ENCODE measurements at places on chromosomes 1 and 21.

DNA sequence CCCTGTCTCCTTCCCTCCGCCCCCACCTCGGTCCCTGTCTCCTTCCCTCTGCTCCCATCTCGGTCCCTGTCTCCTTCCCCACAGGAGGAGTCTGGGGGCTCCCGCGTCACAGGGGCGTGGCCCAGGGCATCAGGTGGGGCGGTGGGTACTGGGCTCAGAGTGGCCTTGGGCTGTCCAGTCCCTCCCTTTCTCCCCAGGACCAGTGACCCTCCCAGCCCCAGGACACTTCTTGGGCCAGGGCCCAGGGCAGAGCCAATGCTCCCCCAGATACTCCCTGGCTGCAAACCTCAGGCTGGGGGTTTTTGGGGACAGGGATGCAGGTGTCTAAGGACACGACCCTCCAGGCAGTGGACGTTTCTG lies 6.8 kb upstream of the RNF223 start:
- DNase-seq: no peak

DNA sequence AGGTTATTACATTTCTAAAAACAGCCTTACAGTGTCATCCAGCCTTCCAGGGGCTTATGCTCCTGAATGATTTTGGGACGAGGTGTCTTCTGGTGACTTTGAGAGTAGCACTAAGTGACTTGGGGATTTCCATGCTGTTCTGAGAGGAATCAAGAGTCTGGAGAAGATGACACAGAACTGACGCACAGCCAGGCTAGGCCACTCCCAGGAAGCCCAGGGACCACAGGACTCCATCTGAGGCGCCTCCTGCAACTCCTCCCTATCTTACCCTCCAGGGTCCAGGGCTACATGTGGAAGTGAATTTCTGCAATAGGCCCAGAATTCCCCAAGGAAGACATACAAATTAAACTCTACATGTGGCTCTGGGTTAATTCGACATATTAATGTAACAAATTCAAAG lies 92.5 kb downstream of the SLC25A24 start:
- DNase-seq: no peak

- no peak for DNase-seq
Observed at GRCh38 chr21:45257673-45258341, 29.9 kb downstream of the POFUT2 start.

DNA sequence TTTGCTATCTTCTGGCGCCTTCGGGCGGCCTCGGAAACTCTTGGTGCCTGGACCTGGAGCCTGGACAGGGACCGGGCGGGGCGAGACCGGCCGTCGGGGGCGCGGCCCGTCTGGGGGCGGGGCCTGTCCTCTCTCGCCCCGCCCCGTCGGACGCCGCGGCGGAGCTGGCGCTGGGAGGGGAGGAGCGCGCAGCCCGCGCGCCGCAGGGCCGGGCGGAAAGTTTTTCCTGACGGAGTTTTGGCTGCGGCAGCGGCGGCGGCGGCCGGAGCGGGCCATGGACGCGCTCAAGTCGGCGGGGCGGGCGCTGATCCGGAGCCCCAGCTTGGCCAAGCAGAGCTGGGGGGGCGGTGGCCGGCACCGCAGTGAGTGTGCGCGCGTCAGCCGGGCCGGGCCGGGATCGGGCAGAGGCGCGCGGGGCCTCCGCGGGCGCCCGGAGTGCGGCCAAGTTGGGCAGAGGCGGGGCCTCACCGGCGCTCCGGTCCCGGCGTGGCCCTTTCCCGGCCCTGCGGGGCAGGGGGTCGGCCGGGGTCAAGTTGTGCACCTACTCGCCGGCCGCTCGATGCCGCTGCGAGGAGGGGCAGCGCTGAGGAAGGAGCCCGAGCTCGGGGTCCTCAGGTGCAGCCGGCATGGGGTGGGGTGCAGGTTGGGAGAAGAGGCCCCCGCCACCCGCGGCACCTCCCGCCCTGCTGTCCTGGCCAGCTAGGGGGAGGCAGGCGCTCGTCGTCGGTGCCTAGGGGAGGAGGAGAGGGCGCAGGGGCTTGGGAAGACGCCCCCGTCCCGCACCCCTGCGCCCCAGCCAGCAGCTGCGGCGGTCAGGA lies at the start of gene LDLRAP1:
LDLRAP1 (plus strand) TSS at position 182 of the 818 bp plus-strand sequence; CDS start at position 275, 93 bp downstream.
- DNase-seq: no peak

GRCh38 chr1:22835636-22836319 lies 125.1 kb downstream of the EPHB2 start:
- no peak for DNase-seq

DNA sequence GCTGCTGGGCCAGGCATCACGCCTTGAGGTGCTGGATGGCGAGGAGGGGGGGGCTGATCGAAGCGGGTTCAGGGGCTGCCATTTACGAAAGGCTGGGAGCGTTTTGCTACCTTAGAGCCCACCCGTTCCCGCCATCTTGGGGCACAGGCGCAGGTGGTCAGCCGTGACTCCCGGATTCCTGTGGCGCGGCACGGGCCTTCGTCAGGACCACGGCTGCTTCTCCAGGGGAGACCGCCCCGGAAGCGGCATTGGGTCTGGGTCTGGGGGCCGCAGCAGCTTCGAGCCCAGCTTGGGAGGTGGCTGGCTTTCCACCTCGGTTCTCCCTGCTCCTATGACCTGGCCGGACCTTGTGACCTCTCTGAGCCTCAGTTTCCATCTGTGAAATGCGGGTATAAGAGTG lies 23.8 kb downstream of the SPSB1 start:
- no peak for DNase-seq

DNA sequence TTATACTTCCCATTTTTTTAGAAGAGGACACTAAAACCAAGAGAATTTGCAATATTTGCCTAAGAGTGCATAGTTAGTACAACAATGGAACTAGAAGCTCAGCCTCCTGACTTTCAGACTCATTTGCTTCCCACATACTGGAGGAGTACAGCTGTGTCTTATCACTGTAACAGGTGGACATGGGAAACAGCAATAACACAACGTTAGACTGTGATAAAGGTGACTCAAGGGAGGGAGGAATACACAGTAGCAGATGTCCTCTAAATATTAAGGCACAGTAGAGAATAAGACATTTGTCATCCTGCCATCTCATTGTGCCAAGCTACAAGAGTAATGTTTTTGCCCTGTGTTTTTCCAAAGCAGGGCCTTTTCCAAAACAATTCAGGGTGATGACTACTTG lies 55.4 kb upstream of the JAK1 start:
- no peak for DNase-seq

- DNase-seq: no peak
Observed at GRCh38 chr1:109641861-109642260, 14.0 kb upstream of the GSTM4 start.

GRCh38 chr1:11187000-11187399 lies 2.2 kb upstream of the ANGPTL7 start:
- no peak for DNase-seq
